ENCODE measurements at places on chromosomes 7 and 10.

DNA sequence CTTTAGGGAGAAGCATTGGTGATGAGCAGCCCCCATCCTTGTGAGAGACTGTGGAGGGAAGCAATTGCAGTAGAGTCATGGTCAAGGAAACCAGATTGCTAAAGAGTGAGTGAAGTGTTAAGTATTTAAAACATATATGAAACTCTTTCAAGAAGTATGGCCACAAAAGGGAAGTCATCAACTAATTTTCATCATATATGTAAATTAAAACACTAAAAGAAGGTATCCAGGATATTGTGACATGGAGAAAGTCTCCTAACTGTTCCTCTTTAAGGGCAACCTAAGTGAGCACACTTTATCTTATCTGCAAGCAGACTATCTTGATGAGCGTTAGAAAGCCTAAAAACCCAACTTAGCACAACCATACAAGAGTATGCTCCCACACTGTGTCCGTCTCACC lies 69.7 kb downstream of the CD36 start:
- no peak for DNase-seq

GRCh38 chr10:44801383-44802327 lies 109.5 kb upstream of the TMEM72 start:
- peak; percentile 83 for DNase-seq

DNA sequence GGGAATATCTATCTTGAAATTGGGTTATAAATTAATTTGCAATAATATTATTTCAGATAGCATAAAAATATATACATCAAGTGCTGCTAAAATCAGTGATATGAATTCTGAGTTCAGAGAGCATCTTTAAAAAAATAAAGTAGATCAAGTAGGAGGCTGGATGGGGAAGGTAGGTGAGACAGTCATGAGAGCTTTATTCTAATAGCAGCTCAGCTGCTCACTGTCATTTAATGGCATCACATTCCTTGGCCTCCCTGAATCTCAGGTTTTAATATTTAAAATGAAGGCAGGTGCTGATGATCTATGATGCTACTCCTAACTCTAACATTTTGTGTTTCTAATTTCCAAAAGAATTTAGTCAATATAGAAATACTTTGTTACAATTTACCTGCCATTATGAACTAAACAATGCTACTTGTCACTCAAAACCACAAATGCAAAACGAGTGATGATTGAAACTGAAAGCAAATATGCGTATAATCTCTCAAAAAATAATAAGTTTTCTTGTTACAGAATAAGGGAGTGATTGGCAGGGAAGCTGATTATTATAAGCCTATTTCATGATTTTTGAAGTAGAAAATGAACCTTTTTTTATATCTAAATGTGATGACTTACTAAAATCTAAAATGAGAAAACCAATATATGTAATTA lies 147.6 kb upstream of the CSTF2T start:
- DNase-seq, result no peak

GRCh38 chr10:111207500-111207899 lies 130.7 kb downstream of the ADRA2A start:
- DNase-seq, result no peak

- DNase-seq, result no peak
These were observed 228.0 kb downstream of the ELMO1 start for GRCh38 chr7:37220664-37221063.

DNA sequence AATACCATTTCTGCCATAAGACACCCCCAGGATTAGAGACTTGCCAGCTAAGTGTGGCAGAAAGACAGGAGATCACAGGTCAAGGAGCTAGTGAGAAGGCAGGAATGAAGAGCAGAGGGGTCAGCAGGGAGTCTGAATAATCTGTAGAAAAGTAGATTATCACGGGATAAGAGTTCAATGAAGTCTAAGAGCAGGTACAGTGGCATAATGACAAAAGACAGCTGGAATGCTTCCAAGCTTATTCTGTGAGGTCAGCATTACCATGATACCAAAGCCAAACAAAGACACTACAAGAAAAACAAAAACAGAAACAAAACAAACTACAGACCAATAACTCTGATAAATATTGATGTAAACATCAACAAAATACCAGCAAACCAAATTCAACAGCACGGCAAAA lies 20.8 kb downstream of the PILRA start:
- no peak for DNase-seq

DNA sequence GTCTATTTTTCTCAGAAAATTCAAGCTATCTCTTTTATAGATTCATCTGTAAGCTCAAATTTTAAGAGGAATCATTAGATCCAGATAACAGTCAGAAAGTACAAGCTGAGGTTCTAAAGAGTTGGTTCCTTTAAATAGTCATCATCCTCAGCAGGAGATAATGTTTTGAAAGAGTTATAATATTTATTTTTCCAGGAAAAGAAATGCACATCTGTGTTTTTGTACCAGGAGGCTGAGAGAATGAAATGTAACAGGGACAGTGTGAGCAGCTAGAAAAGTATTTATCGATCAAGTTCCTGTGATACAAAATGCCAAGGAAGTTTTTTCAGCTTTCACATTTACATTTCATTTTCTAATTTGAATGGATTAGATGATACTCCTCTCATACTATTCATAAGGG lies 120.2 kb upstream of the LRRTM3 start:
- no peak for DNase-seq

- DNase-seq, result no peak
These were observed 33.8 kb upstream of the NANOS1 start for GRCh38 chr10:118995739-118996138.

- no peak for DNase-seq
These were observed 106.2 kb upstream of the CACNA2D1 start for GRCh38 chr7:82549616-82550285.

DNA sequence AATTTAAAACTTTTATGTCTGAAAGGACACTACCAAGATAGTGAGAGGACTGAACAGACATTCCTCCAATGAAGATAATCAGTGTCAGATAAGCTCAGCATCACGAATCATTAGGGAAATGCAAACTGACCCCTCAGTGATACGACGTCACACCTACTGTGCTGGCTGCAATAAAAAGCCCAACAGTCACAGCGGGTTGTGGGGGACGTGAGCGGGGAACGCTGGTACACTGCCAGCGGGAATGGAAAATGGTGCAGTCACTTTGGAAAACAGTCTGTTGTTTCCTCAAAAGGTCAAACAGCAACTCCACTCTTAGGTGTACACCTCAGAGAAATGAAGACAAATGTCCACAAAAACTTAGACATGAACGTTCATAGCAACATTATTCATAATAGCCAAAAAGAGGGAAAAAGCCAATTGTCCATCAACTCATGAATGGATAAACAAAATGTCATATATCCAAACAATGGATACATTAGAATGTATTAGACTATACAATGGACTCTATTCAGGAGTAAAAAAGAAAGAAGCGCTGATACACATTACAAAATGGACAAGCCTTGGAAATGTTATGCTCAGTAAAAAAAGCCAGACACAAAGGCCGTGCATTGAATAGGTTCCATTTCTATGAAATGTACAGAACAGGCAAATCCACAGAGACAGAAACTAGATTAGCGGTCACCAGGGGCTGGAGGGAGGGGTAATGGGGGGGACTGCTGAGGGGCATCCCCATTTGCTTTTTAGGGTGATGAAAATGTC lies 2.4 kb upstream of the ECHS1 start:
- no peak for DNase-seq

DNA sequence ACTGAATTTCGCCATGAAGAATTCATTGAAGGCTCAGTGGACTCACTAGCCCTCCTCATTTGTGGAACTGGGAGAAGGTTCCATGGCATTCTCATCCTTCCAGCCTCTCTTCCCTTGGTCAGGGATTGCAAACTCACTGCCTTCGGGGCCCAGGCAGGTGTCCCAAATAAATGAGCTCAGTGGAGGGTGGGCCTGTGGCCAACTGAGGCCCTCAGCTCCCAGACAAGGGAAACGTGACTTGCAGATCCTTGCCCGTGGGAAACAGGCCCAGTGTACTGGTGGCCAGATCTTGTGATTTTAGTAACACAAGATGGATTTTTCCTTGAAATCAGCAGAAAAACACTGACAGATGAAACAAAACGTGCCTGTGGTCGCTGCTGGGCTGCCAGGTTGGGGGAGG lies 168.7 kb upstream of the CTBP2 start:
- no peak for DNase-seq

DNA sequence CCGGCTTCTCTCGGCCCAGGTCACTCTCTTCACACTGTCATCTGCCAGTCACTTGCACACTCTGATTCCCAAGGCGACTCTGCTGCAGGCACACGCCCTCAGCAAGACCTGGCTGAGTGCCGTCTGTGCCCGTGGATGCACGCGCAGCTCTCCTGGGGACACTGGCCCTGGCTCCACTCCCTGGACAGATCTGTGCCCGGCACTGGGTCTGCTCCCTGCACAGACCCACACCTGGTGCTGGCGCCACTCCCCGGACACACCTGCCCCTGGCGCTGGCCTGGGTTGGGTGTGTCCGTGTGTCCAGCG lies 133.2 kb downstream of the DNAJB6 start:
- no peak for DNase-seq

DNA sequence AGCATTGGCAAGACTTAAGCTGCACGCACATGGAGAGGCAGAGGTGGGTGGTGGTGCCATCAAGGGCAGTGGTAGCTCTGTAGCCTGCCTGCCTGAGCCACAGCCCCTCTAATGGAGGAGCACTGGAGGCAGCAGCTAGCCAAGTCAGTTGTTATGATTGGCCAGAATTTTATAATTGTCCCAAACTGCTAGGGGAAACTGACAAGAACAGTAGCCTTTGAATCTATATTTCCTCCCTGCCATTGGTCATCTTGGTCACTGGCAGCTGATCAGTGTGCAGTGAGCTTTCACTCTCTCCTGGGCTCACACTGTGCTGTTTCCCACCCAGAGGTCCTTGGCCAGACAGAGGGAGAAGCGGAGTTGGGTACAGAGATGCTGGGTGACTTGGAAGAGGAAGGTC lies 9.6 kb upstream of the ZNF783 start:
- no peak for DNase-seq

GRCh38 chr10:13712837-13713581 lies 126.2 kb downstream of the PRPF18 start:
- peak; percentile 77 for DNase-seq

DNA sequence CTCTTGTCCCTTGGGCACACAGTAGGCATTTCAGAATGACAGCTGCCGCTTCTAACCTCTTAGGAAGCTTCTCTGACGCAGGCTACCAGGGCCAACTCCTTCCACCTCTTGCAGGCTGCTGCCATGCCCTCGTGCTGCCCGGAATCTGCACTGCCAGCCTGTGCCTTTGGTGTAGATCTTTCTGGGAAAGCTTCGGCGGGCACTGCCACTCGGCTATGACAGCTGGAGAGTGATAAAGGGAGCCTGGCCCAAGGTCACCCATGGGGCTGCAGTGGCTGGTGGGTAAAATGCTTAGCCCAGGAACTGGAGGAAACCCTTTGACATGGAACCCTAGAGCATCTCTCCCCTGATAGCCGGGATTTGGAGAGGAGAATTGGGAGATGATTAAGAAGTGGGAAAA lies 78.0 kb upstream of the C1QL3 start:
- no peak for DNase-seq

GRCh38 chr7:34311591-34311990 lies 346.4 kb upstream of the NPSR1 start:
- no peak for DNase-seq

DNA sequence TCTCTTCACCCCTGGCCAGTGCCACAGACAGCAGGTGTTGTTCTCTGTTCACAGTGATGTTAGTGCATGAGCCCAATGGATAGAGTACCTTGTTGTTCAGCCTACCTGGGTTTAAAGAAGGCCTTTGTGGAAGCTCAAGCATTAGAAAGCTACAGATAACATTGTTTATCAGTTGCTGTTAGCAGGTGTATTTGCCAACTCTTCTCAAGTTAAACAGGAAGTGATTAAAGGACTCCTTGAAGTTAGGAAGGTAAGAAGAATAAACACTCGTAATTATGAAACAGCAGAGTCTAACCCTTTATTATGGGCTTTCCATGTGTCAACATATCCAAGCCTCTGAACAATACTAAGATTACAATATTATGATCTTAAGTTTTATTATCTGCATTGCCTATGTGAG lies 25.9 kb downstream of the RGR start:
- no peak for DNase-seq

DNA sequence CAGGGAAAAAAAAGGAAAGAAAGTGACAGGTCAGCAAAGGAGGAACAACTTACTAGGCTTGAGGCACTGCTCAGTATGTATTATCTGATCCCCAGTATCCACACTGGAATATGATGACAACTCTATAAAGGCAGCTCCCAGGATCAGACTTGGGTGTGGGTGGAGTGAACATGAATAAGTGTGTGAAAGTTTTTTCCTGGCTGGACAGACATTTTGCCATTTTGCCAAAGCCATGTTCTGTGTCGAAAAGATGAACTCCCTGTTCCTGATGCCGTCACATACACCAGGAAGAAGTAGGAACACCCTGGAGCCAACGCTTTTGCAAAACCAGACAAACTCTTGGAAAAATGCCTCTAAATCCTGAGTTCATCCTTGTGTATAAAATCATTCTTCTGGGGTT lies 143.2 kb upstream of the MEOX2 start:
- no peak for DNase-seq

- no peak for DNase-seq
These were observed 23.2 kb downstream of the SLC35G1 start for GRCh38 chr10:93917064-93917391.

- no peak for DNase-seq
These were observed 6.4 kb upstream of the HKDC1 start for GRCh38 chr10:69213591-69214311.

DNA sequence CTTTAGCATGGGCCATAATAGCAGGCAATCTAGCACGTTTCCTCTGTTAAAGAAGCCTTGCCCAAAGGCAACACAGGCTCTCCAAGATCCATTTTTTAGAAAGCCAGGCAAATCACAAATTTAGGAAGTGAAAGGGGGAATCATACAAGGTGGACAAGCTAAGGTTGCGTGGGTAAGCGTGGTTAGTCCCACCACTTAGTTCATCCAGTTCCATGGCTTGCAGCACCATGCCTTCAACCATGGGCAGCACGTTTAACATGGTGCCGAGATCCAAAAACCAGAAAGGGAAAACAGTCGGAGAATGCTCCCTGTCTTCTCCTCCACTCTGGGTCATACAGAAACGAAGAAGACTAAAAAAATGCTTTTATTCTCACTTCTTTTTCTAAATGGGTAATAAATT lies 234.4 kb upstream of the IMMP2L start:
- no peak for DNase-seq

GRCh38 chr10:7260412-7260900 lies 150.4 kb downstream of the SFMBT2 start:
- peak; percentile 92 for DNase-seq

- no peak for DNase-seq
These were observed 27.0 kb upstream of the ZPBP start for GRCh38 chr7:50119815-50120637.

GRCh38 chr10:94902570-94902969 lies 35.9 kb upstream of the CYP2C9 start:
- no peak for DNase-seq

DNA sequence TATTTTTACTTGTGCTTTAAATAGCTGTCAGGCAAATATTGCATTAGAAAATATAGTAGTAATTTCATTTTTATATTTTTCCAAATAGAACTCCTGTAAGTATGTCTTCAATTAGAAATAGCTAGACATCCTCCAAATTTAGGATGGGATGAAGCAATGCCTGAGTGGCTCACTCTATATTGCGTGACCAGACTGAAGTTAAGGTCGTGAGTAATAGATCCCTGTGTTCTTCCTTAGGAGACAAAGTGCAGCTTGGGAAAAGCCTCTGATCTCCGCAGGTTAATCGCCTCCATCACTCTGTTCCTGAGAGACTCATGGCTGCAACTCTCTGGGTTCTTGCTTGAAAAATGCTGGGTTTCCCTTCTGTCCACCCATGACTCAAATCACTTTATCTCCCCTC lies 484.8 kb upstream of the ANKRD30A start:
- DNase-seq, result no peak

- no peak for DNase-seq
These were observed 58.4 kb downstream of the ZNF22 start for GRCh38 chr10:45058992-45059561.

GRCh38 chr10:62492012-62492869 lies 118.1 kb downstream of the ZNF365 start:
- no peak for DNase-seq
